Hematopoietic multipotent progenitor cell (in vitro differentiated cells): ENCODE measurements at places on chromosomes 11 and 22.

- DNase-seq, result no peak
Measured at GRCh38 chr11:17571431-17572358, 24.6 kb downstream of the OTOG start.

DNA sequence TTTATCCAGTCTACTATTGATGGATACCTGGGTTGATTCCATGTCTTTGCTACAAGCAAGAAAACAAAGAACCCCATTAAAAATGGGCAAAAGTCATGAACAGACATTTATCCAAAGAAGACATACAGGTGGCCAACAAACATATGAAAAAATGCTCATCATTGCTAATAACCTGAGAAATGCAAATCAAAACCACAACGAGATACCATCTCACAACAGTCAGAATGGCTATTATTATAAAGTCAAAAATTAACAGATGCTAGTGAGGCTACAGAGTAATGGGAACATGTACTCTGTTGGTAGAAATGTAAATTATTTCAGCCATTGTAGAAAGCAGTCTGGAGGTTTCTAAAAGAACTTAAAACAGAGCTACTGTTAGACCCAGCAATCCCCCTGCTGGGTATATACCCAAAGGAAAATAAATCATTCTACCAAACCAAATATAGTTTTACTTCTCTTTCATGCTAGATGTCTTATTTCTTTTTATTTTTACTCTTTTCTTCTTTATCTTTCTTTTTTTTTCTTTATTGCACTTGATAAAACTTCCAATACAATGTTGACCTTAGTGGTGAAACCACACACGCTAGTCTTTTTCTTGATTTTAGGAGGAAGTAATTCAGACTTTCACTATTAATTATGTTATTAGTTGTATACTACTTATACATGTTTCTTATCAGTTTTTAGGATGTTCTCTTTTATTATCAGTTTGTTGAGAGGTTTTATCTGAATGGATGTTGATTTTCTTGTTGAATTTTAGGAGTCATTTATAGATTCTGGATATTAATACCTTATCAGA lies 14.3 kb downstream of the TRIM22 start:
- no peak for DNase-seq

DNA sequence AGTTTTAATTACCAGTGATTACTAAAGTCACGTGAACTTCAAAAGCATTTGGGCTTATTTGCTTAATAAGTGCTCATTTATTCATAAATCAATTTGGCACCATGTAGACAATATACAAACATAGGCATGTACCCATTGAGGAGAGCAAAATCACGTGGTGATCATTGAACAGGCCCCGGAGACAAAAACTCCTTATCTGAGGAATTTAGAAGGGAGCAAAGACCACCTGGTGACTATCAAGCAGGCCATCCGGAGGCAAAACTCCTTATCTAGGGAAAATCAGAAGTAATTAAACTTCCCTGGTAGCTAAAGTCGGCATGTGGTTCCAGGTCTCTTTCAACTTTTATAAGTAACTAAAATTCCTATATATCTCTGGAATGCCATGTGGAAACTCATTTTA lies 5.7 kb upstream of the BTBD10 start:
- no peak for DNase-seq

- DNase-seq, result no peak
Measured at GRCh38 chr11:99531468-99531867, 510.7 kb downstream of the CNTN5 start.

DNA sequence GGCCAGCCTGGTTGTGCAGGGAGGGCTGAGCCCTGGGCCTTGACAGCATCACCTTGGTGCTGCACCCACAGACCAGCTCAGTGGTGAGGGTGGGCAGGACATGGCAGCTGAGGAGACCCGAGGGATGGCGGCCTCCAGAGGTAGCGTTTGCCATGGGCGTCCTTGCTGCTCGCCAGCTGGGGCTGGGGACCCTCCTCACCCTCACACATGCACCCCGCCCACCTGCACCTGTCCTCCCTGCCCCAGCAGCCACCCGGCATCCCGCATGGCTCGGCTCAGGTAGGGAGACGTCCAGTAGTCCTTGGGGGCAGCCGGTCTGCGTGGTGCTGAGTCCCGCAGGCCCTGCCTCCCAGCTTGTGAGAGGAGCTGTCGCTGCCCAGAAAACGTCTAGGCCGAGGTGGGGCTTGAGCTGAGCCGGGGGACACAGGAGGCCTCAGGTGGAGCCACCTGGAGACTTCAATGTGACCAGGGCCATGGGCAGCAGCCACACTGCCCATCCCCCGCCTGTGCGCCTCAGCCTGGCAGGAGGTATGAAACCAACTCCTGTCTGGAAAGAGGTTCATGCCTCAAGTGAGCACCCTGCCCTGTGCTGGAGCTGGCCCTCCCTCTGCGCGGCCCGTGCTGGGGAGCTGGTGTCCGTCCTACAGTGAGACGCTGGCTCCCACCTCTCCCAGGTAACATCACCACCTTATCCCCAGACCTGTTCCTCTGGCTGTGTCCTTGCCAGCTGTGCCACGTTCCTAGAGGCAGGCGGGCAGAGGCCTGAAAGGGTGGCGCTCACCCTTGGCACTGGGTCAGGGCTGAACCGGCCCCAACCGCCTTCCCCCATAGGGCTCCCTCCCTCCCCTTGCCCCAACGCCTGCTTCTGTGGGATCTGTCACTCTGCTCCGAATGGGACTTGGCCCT lies 3.3 kb upstream of the TRABD start:
- DNase-seq, result no peak

GRCh38 chr22:49962012-49962750 lies 1.6 kb downstream of the PIM3 start:
- peak; percentile 85 for DNase-seq

DNA sequence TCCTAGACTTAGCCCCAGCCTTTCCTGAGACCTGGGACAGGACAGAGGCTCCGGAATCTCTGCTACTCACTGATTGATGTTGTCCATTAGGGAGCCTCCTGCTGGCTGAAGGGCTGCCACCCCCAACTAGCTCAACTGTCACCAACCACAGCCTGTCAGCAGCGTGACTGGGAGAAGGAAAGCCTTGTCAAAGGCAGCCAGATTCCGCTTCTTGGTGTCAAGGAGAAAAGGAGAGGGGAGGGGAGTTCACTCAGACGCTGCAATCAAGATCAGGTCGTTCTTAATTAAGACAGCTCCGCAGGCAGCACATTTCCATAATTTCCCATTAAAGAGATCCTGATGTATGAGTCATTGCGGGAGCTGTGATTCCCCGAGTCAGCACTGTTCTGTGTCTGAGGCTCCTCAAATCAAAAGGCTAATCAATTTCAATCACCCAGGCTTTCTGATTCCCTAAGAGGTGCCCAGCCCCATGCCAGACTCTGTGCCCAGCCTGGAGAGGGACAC lies 152.8 kb upstream of the ZBED5 start:
- peak; percentile 30 for DNase-seq

GRCh38 chr22:44426981-44427380 lies 71.1 kb downstream of the RTL6 start:
- DNase-seq, result no peak

DNA sequence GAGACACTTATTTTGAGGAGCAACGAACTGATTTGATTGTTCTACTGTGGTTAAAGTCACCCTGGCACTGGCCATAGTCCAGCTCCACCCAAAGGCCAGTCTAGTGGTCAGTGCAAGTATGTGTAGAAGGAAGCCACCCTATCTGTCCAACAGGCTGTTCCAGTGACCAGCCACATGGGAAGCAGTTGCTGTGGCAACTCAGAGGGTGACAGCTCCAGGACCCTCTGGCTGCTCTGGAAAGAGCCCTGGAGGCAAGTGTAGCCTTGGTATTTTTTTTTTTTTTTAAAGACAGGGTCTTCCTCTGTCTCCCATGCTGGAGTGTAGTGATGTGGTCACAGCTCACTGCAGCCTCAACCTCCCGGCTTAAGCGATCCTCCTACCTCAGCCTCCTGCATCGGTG lies 27.8 kb downstream of the LMO1 start:
- no peak for DNase-seq

DNA sequence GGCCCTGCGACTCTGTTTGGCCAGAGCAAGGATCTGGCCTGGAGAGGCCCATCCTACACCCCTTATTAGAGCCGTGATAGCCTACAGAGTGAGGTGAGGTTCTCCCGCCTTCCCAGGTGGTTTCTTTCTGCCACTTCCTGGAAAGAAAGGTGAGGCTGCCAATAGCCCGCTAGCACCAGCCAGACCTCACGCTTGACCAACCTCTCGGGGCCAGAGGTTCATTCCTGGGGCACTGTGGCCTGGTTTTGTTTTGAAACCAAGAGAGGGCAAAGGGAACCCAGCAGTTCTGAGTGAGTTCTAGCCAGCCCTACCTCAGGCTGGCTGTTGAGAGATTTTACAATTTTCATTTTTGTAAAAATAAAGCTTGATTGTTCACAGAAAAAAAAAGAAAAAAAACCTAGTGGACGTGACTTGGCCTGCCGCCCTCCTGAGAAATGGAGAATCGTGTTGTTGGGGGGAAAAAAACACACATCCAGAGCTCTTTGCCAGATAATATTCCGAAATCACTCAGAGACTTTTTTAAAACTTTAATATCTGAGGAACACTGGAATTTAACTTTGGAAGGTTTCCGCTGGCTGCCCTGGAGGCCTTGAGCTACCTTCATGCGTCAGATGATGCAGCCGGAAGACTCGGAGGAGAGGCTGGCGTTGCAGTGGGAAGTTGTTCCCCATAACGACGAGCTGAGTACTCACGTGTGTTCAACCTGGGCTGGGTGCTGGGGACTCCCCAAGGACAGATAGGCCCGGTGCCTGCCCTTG lies 84.5 kb downstream of the BCR start:
- DNase-seq, result no peak

GRCh38 chr22:19138217-19139000 lies 6.0 kb downstream of the ESS2 start:
- DNase-seq, result no peak

GRCh38 chr22:30471616-30472318 lies at the start of gene SEC14L3:
Gene SEC14L3, minus strand, starts transcription at chr22:30472017. Its CDS starts 59 bp downstream, at chr22:30471958.
- no peak for DNase-seq

DNA sequence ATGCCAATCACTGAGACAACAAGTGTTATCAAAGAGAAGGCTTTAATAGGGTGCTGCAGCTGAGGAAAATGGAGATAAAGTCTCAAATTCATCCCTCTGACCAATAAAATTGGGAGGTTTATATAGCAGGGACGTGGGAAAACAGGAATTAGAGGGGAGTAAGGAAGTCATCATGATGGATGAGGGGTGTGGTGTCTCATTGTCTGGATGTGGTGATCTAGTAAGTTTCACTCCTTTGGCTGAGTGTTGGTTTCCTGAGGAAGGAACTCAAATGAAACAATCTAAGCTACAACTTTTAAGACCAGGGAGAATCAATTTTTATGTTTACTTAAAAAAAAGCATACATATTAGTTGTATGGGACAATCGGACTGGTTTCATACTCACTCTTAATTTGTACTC lies 491.0 kb upstream of the KIRREL3 start:
- DNase-seq, result no peak

- DNase-seq, result no peak
Measured at GRCh38 chr11:133559833-133560471, 27.7 kb upstream of the OPCML start.

GRCh38 chr11:64209563-64209843 lies 3.0 kb downstream of the FERMT3 start:
- no peak for DNase-seq

DNA sequence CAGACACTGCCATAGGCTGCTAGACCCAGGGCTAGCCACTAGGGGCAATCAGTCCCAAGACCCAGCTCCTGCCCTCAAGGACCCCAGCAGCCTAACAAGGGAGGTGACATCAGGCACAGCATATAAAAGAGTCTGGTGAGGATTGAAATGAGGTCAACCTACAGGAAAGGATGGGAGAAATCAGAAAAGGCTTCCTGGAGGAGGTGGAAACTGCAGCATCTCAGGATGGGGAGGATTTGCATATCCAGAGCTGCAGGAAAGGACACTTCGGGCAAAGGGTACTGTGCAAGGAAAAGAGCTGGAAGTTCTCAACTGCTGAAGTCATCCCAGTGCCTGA lies 2.9 kb upstream of the ARFGAP2 start:
- DNase-seq, result no peak

DNA sequence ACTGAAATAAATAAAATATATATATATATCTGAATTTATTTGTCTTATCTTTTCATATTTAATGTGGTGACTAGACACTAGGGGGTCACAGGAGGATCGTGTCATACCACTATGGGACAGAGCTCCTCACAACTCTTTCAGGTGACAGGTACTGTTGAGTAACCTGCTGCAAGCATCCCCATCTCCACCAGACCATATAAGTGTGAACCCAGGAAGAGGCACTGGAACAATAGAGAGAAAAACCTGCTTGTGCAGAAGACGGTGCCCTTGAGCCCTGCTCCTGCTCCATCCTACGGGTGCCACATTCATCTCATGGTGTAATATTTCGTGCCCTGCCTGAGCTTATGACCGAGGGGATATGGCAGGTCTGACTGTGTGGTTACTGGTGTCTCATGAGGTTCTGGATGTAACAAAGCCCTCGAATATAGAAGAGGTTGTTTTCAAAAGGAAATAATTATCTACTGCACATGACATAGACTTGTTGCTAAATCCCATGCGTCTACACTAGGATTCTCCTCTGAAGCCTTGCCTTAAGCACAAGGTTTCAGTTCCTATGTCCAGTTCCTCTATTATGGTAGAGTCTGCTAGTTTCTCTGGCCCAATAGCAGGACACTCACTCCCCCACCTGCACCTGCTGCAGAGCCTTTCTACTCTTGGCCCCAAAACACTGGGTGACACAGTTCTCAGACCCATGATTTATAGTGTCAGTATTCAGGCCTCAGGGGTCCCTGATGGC lies 70.4 kb downstream of the GGTLC2 start:
- DNase-seq, result no peak

- DNase-seq, result no peak
Measured at GRCh38 chr11:12762278-12762677, 88.1 kb downstream of the TEAD1 start.

DNA sequence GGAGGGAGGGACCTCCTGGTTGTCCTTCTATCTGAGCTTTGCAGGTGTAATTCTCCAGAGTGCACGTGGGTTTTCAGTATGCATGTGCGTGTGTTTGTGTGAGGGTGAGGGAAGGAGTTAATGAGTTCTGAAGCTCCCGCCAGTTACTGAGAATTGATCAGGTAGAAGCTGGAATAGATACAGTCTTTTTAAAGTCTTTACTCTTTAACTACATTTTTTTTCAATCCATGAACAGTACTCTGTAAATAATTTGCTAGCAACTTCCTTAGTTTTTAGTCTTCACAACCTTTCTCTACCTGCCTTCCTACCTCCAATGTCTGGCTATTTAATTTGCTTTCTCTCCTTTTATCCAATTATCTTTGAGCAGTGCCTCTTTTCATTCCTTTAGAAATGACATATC lies 25.5 kb downstream of the ARHGAP42 start:
- DNase-seq, result no peak
